HuH-7.5 (cell line): ENCODE measurements at places on chromosomes 7 and 10.

DNA sequence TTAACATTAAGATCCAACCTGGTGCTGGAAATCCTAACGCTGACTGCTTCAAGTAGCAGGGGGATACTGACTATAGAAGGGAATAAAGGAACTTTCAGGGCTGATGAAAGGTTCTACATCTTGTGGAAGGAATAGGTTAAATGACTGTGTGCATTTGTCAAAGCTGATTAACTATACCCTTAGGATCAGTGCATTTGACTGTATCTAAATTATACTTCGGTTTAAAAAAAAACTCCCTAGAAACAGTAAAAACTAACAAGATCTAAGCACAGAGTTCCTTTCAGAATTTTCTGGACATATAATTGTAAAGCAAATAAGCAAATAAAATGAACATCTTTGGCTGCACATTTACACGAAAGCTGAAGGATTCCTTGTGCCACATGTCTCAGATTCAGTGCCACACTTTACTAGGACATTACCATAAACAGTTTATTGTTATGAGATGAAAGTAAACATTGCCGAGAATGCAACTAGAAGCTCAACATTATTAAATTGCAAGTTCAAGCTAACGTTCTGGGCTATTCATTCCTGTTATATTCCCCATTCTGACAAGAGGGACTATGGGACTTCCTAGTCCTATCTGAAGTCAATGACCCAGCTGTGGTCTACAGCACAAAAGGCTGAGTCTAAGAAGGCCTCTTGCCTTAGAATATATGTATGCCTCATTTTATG lies 20.7 kb downstream of the ANK3 start:
- no peak for DNase-seq

- DNase-seq: no peak
Measured at GRCh38 chr10:13857451-13857850, 270.7 kb downstream of the PRPF18 start.

DNA sequence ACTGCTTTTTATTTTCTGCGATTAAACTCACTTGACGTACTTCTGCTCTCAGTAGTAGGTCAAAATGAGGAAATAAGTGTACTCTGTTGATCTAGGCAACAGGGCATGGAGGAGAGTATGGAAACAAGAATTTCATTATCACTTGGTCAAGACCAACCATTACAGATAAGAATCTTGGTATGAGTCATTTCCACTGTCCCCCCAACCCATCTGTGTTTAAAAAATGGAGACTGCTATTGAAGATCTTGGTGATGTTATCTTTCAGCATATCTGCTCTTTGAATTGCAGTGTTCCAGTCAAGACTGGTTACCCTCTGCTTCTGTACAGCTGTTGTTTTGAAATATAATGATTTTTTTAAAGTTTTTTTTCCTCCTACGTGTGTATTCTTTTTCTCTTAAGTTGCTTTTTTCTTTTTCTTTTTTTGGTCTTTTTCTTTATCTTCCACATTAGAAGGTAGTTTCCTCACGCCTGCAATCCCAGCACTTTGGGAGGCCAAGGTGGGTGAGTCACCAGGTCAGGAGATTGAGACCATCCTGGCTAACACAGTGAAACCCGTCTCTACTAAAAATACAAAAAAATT lies 11.7 kb downstream of the STAM start:
- no peak for DNase-seq

DNA sequence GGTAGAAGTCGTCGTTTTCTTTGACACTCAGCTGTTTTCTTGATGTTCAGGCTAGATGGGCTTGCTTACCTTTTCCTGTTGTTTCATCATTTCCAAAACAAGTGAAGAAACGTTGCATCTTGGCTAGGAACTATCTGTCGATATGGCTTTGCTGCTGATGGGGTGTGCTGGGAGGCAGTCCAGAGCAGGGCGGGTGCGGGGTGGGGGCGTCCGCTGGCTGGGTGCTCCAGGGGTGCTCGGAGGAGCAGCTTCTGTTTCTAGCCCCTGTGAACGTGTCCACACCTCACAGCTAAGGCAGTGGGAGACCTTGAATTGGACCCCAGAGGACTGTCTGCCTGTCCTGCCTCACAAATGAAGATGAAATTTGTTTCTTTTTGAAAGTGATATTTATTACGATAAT lies 7.6 kb upstream of the SUN1 start:
- DNase-seq: no peak

GRCh38 chr10:70477661-70478162 lies 855 bp upstream of the PALD1 start:
- DNase-seq: no peak

DNA sequence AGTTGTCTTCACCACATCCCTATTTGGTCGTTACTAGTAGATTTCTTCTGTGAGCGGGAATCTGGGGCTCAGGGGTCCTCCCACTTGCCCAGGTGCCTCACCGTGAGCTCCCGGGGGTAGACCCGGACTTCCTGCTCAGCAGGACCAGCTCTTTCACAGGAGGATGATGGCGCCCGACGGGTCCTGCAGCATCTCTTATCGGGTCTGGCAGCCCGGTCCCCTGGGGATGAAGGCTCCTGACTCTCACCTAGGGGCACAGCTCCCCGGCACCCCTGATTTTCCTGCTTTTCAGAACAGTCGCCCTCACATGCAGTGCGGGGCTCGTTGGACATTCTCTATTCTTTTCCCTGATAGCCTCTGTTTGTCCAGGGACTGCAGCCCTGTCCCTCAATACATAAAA lies 33.0 kb upstream of the SHH start:
- DNase-seq: no peak

DNA sequence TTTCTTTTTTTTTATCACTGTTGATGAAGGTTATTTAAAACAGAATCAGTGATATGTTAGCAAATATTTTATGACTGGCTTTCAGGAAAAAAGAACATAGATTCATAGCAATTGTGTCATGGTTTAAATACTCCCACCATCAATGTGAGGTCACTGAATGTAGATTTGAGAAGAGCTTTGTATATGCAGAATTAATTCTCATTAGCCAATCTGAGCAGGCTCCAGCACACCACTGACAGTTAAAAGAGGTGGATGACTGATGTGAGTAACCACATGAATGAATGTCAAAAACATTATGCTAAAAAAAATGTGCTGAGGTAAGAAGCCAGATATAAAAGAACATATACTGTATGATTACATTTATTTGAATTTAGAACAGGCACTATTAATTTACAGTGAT lies 174.8 kb upstream of the KAT6B start:
- DNase-seq: no peak

- no peak for DNase-seq
Measured at GRCh38 chr10:12873172-12873571, 128.3 kb downstream of the CCDC3 start.

GRCh38 chr7:69994886-69995542 lies 396.7 kb downstream of the AUTS2 start:
- DNase-seq: no peak

GRCh38 chr10:60732807-60733516 lies 45.3 kb upstream of the CDK1 start:
- DNase-seq: no peak

DNA sequence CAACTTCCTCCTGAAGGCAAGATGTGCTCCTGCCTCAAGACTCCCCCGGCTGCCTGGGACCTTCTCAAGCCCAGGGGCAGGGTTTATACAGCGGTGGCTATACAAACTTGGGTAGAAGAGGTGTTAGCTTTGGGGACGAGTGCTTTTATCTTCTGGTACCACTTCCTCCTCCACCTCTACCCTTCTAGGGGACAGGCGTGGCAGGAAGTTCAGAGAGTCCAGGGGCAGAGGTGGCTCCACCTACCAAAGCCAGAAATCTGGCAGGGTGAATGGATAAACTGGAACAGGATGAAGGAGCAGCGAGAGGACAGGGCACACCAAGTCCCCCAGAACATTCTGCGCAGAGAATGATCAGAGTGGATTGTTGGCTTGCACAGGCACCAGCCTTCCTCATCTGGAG lies 24.0 kb upstream of the TM9SF3 start:
- DNase-seq: no peak

GRCh38 chr7:1513657-1514095 lies 9.5 kb upstream of the INTS1 start:
- no peak for DNase-seq

DNA sequence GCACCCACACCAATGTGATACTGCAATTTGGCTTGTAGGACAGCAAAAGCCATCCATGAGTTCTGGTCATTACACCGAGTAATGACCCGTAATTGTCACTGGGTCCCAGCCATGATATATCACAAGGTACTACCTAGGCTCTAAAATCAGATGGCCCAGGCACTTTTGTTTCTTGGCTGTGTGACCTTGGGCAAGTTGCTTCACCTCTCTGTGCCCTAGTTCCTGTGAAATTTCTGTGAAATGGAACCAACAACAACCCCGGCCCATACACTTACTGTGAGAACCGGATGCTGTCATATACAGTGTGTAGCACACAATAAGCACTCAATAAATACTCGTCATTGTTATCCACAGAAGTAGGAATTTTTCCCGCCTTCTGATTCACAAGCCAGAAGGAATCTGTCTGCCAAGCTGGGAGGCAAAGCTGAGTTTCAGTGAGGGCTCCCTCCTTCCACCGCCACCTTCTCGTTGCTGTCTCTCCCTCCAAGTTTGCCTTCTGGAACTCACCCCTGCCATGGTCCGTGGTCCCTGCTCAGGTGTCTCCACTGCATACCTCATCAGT lies 6.4 kb upstream of the CYTH3 start:
- DNase-seq: no peak

DNA sequence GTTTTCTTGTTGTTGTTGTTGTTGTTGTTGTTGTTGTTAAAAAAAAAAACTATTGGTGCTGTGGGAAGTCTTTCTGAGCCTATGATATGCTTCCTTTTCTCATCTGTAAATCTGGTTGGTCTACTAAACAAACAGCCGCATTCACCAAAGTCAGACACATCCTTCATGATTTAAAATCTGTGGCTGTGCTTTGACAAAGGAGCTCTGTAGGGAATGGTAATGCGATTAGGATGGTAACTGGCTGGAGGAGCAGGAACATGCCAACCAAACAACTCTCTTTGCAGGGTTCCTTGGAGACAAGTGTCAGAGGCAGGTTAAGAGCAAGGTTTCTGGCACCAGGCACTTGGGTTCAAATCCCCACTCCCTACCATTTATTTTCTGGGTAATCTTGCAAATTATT lies 14.9 kb upstream of the SP4 start:
- DNase-seq: no peak

DNA sequence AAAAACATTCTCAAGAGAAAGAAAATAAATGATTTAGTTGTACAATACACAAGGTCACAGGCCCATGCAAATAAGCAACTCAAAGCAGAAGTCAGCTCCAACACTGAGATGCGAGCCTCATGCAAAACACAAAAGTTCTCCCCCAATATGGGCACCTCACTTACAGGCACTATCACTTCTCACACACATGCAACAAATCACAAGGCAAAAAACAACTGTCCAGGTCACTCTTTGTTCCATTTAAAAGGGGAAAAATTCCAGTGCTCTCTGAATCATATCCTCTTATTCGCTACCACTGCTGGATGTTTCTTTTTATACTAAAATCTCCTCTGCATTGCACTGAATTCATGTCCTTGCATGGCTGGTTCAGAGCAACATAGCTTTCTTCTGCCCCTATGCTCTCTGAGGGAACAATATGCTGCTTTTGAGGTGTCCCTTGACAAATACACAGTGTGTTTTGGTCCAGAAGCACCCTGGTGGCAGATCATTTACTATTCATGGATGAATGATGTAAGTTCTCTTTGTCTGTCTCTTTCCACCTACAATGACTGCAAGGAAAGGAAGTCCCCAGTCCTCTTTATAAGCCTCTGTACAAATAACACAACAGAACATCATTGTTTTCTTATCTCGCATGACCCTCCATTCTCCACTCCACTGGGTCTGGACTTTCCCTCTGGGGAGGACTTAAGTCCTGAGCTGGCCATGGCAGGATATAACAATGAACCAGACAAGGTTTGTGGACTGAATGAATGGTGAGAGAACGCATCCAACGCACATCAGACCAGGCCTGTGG lies 85.4 kb upstream of the GSDME start:
- DNase-seq: no peak

DNA sequence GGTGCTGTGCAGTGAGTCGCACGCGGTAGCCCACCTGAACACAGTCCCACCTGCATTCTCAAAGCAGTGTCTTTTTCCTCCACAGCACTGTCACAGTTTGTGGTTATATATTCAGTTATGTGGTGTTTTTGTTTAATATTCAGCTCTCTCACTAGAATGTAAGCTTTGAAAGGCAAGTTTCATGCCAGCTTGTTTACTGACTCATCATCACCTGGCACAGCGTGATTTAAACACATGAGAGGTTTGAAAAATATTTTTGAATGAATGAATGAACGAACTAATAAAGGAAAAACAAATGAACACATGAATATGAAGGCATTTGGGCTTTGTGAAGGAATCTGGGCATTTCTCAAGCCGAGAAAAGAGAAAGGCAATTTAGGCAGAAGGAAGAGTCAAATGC lies 51.9 kb upstream of the TM9SF3 start:
- no peak for DNase-seq

- DNase-seq: no peak
Measured at GRCh38 chr10:131109291-131109690, 202.2 kb downstream of the TCERG1L start.

- DNase-seq: no peak
Measured at GRCh38 chr7:50317221-50317678, 12.7 kb downstream of the IKZF1 start.

DNA sequence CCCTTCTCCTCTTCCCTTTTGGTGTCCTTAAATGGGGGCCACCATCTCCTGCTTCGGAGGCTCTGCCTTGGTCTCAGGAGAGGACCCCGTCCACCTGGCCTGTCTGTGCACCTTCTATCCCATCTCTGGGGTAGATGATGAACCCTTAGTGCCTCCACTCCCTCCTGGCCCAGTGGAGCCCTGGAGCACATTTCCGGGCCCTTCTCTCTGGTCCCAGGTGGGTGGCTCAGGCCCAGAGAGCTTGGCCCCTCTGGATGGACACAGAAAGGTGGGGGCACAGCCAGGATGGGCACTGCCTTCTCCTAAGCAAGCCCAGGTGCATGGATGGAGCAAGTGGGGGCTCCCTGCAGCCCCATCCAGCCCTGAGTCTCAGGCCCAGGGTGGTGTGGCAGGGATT lies 121.4 kb upstream of the RET start:
- no peak for DNase-seq

DNA sequence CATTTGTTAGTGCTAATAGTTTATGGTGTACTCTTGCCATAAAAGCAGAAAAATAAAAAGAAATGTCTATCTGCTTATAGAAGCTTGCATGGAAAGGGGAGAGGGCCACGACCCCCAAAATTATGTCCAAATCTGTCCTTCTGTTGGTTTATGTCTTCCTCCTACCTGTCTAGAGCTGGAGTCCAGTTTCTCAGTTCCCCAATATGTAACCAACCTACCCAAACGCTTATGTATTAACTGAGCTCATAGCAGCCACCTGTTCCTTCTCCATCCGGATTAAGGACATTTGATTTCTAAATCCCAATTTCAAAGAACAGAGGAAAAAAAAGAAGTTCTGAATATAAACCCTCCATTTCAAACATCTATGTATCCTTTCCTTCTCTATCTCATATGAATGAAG lies 30.3 kb upstream of the TPK1 start:
- no peak for DNase-seq

GRCh38 chr10:63204667-63205391 lies 71.7 kb downstream of the NRBF2 start:
- DNase-seq: no peak

GRCh38 chr10:51651063-51651462 lies 48.3 kb downstream of the CSTF2T start:
- DNase-seq: no peak
